ENCODE measurements at places on chromosomes 5 and 9.

DNA sequence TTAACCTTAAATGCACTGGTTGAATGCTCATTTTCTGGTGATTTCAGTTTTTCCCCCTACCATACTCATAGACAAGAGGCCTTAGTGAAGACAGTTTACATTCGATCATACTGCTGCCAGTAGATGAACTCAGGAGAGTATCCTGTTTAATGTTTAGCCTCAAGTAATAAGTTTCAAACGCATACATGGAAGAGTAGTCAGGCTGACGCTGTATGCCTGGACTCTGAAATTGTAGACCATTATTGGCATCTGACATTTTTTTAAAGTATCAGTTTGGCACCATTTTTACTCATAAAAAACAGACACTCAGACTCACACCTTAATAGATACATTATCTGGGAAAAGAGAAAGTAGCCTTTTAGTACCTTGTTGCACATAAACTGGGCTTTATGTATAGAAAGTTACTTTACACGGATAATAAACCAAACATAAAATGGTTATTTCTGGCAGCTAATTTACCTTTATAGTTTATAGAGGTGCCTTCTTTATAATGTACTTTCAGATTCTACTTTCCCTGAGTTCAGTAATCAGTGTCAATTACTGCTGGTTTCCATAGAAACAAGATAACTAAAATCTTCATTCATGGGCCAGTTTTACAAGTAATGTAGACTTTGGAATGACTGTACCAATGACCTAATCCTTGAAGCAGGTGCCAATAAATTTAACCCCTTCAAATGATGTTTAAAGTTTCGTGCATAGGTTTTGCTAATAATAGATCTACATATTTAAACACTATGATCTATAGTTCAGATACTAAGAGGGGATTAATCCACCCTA is 183.8 kb upstream of the ITGA1 start:
- no peak for DNase-seq

GRCh38 chr5:148378670-148379069 is 5.1 kb upstream of the FBXO38 start:
- no peak for DNase-seq

GRCh38 chr9:68970151-68970550 is 43.8 kb downstream of the PRKACG start:
- no peak for DNase-seq

- no peak for DNase-seq
These were observed 88.2 kb downstream of the ERCC6L2 start for GRCh38 chr9:95963659-95964058.

DNA sequence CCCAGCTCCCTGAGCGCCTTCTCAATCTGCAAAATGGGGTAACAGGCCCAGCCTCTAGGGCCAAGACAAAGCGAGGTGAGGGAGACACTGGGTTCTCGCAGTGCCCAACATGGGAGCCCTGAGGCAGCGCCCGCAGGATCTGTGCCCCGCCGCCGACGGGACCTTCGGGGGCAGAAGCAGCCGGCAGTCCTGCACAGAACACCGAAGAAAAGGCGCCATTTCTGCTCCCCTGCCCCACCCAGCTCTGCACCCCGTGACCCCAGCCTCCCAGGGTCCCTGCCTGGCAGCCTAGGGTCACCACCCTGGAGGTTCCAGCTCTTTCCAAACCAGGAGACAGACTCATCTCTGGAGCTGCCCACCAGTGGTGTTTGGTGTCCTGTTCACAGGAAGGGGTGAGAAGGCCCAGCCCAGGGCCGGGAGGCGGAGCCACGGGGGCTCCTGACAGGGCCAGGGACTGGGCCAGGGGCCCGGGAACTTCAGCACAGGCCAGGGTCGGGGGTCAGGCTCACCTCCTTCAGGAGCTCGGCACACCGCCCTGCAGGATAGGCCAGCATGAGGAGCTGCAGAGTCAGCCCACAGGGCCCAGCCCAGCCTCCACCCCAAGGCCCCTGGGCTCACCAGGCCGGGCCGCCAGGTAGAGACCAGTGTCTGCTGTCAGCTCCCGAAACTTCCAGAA is 3.3 kb downstream of the LCN8 start:
- DNase-seq, result no peak

DNA sequence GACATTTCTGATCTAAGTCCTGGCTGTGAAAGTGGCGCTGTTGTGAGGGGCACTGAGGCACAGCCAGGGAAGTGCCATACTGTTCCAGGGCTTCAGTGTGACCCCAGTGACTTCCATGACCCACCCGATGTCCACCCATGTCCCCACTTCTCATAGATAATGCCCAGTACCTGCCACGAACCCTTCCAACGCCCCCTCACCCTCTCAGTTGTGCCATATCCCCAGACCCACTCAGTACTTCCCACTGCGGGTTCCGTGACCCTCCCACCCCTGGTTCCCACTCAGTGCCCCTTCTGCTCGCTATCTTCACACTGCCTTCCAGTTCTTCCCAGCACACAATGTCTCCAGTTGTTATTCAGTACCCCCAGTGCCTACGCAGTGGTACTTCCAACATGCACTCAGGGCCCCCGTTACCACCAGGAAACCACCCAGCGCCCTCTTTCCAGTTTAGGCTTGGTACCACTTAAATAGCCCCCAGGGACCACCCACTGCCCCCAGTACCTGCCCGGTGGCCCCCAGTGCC is 30.7 kb upstream of the PSD2 start:
- no peak for DNase-seq

- no peak for DNase-seq
These were observed 28.3 kb upstream of the PAX5 start for GRCh38 chr9:37062336-37062735.

DNA sequence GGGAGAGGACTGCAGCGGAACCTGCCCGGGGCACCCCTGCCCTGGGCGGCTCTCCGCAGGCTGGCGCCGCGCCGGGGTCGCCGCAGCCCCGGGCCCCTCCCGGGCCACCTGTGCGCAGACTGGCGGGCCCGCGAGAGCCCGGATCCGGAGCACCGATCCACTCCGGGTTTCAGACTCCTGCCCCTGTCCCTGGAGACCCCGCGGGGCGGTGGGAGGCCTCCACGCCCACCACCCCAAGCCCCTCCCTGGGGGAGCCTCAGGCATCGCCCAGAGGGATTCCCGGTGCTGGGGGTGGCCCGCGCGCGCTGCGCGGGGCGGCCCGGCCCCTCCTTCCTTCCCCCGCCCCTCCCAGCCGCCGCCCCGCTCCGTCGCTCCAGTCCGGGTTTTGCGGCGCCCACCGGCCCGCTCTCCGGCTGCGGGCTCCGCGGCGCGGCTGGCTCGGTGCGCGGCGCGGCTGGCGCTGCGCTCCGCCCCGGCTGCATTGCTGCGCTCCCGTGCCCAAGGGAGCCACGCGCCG is at the start of gene UNC5A:
UNC5A (plus strand) TSS at position 479 of the 517 bp plus-strand sequence. CDS start 192 bp downstream, outside the sequence.
- DNase-seq, result peak; percentile 18

GRCh38 chr5:123718238-123718637 is 206.3 kb downstream of the CSNK1G3 start:
- peak; percentile 27 for DNase-seq

Data from fibroblast of skin of left quadriceps (primary cell).